ENCODE measurements at places on chromosomes 4 and X. TPM values are rescaled to one million over a fixed set of nuclear protein-coding genes. Genes with fewer than 3 reads are reported as not detected.

DNA sequence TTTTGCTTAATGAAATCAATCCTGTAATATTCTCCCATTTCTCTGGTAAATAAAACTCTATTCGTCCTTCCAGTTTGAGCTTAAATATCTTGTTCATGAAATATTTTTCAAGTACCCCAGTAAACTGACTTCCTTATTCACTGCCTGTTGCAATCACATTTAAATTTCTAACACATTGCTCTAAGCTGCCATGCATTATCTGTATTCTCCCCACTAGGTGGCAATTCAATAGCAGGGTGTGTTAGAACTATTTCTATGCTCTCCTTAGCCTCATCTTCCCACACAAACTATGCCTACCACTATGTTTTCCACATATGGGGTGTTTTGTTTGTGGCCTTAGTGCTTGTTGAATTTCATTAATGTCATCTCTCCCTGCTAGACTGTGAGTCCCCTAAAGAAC is 377.1 kb upstream of the HS3ST1 start:
- no peak for DNase-seq

GRCh38 chrX:110407910-110408545 is 49.4 kb downstream of the RTL9 start:
- DNase-seq = peak; percentile 37

DNA sequence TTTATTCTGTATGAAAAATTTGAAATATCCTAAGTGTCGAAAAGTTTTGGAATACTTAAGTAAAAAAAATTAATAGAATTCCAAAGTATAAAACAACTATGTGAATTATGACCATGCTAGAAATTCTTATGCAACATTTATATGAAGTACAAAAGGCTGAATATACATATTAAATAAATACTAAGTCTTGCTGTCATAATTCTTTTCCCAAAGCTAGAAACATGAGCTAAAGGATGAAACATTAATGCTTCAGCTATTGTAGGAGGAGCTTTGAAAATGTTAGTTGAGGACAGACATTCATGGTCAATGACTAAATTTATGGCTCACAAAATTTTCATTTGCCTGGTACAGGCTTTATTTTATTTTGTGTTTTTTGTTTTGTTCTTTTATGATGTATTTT is 207.3 kb downstream of the GABRB1 start:
- no peak for DNase-seq

SATL1 gene
- total RNA-seq = not detected

GRCh38 chr4:71541541-71541940 is 202.7 kb downstream of the SLC4A4 start:
- DNase-seq = no peak

- DNase-seq = no peak
Observed at GRCh38 chr4:147923854-147924253, 192.0 kb downstream of the ARHGAP10 start.
